Stimulated activated CD4-positive, alpha-beta T cell treated with anti-CD3 and anti-CD28 coated beads, Interleukin-1b, Interleukin-23, amount 100 ng/mL, for 1 hour (primary cell): ENCODE measurements at places on chromosomes 7 and 10.

GRCh38 chr10:17023386-17024298 lies 106.0 kb downstream of the CUBN start:
- DNase-seq, result no peak

DNA sequence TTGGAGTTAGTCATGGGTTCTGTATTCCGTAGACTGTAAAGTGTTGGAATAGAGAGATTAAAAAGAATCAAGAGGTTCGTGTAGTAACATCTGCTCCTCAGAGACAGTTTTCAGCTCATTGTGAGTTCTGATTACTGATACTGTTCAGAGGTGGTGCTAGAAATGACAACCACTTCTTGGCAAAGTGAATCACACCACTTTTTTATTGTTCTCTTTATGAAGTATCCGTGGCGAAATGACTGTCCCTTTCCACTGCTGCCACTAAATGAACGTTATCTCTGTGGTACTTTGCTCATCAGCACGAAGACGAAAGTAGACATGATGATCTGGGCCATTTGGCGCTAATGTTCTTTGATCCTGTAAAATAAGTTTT lies 860 bp downstream of the RPP30 start:
- no peak for DNase-seq

DNA sequence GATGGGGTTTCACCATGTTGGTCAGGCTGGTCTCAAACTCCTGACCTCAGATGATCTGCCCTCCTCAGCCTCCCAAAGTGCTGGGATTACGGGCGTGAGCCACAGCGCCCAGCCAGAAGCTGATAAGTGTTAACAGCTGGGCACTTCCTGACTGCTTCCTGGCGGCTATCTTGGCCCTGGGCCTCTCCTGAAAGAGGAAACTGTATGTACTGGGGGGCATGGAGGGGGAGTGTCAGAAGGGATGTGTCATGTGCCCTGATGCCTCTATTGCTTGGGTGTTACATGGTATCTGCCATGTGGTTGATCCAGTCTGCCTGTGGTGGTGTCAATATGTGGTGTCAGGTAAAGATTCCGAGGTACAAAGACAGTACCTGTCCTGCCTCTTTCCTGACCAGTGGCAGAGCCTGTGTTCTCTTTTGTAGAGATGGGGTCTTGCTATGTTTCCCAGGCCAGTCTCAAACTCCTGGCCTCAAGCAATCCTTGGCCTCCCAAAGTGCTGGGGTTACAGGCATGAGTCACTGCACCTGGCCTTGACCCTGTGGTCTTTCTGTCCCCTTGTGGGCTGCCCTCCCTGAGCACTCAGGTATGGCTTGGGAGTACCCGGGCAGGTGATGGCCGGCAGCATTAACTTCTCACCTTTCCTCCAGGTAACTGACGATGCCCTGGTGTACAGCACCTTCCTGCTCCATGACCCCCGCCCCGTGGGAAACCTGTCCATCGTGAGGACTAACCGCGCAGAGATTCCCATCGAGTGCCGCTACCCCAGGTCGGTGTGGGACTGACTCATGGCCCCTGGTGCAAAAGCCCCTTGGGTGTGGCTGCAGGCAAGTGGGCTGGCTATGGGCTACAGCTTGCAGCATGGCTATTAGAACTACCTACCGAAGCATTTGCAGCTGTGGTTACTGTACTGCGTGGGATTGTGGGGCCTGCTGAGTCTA lies 4.4 kb downstream of the ZP3 start:
- no peak for DNase-seq

DNA sequence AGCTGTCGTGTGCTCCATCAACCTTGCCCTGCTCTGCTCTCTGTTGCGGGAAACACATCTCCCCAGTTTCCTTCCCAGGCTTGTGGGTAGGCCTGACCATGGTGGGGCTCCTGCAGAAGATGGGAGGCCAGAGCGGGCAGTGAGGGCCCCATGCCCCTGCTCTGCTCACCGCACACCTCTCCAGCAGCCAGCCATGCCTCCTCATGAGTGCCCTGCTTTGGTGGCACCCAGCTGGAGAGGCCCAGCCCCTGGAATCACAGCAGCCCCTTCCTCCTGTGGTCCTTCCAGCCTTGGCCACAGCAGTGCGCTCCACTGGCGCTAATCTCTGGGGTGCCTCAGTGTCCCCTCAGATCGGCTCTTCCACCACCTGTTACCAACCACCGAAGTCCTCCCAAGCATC lies 4.2 kb upstream of the OPN4 start:
- DNase-seq, result no peak

- DNase-seq, result no peak
Observed at GRCh38 chr7:22666732-22667131, 60.3 kb upstream of the IL6 start.

GRCh38 chr7:28799619-28800018 lies 158.5 kb downstream of the TRIL start:
- no peak for DNase-seq

GRCh38 chr7:816751-817671 lies 15.3 kb upstream of the SUN1 start:
- DNase-seq, result no peak

DNA sequence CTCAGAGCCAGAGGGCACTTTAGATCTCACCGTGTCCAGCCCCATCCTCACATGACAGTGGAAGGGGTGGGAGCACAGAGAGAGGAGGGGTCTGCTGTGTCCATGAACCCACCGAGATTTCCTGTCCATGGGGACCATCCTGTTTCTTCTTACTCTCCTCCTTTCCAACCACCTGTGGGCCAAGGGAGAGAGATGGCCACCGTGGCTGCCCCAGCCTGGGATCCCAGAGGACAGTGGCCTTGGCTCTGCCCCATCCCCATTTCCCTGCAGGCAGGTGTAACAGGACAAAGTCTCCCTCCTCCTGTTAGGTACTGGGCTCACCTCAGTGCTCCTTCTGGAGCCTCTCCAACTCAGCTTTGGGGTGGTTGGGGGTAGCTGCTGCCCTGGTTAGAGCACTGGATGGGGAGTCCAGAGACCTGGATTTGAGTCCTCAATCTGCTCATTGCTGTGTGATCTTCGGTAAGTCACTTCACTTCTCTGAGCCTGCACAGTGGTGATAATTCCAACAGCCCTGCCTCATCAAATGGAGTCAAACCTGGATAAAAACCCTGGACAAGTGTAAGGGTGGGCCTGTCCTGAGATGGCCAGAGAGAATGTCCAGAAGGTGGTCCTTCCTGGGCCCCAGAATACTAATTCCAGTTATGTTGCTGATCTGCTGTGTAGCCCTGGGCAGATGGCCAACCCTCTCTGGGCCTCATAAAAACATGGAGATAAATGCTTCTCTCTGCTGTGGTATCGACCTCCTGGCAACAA lies 17.8 kb upstream of the PCBD1 start:
- DNase-seq, result no peak

GRCh38 chr10:6757158-6757557 lies 177.1 kb upstream of the PRKCQ start:
- no peak for DNase-seq

DNA sequence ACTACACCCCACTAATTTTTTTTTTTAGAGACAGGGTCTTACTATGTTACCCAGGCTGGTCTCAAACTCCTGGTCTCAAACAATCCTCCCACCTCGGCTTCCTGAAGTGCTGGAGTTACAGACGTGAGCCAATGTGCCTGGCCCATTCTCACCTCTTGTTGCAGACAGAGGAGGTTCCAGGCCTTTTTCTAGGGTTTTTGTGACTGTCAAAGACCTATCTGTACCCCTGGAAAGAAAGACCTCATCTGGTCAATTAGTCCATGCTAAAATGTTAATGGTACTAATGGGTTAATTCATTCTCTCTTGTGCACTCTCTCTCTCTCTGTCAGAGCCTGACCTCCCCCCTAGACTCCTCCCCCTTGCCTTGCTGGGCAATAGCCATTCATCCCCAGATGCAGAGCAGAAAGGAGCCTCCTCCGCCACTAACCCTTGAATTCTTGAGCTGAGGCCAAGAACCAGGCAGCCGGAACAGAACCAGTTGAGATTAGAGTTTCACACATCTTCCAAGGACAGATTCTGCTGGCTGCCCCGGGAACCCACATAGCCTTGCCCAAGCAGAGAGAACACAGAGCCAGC lies 209.7 kb downstream of the SKIDA1 start:
- DNase-seq, result no peak

DNA sequence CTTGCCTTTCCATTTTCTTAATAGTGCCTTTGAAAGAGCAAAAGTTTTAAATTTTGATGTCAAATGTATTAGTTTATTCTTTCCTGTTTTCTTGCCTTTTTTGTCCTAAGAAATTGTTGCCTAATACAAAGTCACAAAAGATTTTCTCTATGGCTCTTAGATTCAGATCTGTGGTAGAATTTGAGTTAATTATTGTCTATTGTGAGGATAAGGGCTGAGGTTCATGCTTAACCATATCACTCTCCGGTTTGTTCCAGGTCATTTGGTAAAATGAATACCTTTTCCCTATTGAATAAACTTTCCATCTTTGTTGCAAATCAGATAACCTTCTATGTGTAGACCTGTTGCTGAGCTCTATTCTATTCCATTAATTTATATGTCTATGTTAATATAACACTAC lies 96.0 kb downstream of the NOD1 start:
- no peak for DNase-seq

DNA sequence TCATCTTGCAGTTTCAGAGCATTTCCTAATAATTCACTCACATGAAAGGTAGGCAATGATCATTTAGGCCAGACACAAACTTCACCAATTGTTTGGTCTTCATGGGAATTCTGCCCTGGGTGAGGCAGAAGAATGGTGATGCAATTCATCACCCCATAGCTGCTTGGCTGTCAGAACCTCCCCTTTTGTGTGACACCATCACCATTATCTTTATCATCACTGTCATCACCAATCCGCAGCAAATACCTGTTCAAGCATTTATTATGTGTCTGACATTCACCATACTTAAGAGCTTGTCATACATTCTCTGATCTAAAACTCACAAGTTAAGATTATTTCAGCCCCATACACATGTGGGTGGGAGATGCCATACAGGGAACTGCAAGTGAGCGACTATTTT lies 799.5 kb upstream of the LRRN3 start:
- no peak for DNase-seq

DNA sequence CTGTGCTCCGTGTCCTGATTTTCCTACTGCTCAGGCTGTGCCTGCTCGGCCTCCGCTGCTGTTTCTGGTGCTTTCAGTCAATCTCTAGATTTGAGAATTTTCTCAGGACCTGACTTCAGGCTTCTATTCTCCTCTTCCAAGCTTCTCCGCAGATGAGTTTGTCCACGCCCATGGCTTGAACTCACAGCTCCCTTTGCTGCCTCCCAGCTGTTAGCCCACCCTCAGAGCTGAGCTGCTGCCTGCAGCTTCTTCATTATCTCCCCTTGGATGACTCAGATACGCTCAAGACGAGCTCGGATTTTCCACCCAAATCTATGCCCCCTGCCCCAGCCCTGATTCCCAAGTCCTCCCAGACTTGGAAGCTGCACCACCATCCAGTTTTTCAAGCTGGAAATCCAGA lies 104.7 kb downstream of the FGFR2 start:
- no peak for DNase-seq

- DNase-seq, result no peak
Observed at GRCh38 chr7:18768256-18768655, 272.7 kb downstream of the HDAC9 start.

DNA sequence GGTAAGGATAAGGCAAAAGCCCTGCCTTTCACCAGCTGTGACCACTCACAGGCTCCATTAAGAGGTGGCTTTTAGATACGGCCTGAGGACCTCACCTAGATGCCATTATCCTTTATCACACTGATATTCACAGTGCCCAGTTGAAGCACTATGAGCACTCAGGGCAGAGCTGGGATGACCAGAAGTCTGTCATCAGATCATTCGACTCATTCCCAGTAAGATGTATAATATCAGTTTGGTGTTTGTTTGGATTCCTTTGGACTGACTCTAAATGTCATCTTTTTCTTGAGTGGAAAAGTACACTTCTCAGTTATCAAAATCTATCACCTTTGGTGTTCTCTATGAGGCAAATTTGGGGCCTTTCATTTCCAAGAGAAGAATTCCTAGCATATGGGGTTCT lies 18.7 kb downstream of the CCDC136 start:
- DNase-seq, result no peak

DNA sequence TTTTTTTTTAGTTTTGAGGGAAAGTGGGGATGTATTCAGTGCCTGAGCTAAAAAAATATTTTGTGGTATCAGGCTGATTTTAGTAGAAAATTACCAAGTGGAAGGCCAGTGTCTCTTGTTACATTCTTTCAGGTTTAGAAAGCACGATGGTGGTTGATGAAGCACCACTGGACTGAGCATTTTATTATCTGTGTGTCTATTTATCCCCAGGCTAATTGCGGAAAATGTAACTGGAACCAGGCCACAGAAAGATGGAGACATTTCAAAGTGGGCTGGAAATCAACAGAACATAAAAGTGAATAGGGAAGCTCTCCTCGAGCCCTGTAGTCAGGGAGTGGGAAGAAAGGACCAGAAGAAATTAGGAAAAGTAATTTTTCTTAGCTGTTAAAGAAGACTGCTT lies 261.0 kb downstream of the STK31 start:
- DNase-seq, result no peak

- DNase-seq, result no peak
Observed at GRCh38 chr10:60125895-60126294, 219.5 kb upstream of the CCDC6 start.

GRCh38 chr7:149125189-149125862 lies 798 bp downstream of the ZNF425 start:
- no peak for DNase-seq
